ENCODE measurements at places on chromosomes 2 and 18.

DNA sequence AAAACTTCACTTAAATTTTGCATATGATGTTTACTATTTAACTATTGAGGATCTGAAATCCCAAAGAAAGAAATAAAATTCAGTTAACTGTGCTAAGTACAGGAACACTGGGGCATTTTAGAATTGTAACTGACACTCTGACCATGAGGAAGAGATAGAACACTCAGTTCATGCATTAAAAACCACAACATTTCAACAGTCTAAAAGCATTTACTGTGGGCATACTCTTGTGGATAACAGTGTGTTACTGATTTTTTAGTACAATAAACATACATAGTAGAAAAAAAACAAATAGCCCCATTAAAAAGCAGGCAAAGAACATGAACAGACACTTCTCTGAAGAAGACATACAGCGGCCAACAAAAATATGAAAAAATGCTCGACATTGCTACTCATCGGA lies 1122.7 kb upstream of the PIK3C3 start:
- no peak for DNase-seq

DNA sequence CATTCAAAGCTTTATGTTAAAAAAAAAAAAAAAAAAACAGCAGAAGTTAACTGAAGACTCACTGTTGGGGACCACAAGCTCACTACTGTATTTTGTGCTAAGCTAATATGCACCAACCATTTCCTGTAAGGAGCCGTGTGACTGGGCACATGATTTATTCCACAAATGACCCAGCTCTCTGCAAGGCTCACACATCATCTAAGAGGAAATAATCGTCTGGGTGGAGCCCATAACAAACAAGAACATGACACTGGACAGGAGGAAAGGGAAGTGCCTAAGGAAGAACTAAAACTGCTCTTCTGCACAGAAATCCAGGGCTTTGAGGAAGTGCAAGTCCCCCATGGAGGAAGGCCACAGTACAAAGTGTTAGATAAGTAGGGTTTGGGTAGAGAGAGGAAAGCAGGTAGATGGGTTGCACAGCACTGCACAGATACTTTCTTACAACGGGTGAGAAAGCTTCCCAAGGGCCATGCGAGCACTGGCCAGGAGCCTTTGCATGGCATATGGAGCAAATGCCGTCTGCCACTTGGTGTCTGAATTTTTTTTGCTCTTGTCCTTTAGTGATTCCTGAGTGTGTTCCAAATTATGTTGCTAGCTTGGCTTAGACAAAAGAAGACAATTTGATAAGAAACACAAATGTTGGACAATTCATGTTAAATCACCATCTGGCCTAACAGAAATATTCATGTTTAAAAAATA lies 24.4 kb downstream of the NFE2L2 start:
- no peak for DNase-seq

DNA sequence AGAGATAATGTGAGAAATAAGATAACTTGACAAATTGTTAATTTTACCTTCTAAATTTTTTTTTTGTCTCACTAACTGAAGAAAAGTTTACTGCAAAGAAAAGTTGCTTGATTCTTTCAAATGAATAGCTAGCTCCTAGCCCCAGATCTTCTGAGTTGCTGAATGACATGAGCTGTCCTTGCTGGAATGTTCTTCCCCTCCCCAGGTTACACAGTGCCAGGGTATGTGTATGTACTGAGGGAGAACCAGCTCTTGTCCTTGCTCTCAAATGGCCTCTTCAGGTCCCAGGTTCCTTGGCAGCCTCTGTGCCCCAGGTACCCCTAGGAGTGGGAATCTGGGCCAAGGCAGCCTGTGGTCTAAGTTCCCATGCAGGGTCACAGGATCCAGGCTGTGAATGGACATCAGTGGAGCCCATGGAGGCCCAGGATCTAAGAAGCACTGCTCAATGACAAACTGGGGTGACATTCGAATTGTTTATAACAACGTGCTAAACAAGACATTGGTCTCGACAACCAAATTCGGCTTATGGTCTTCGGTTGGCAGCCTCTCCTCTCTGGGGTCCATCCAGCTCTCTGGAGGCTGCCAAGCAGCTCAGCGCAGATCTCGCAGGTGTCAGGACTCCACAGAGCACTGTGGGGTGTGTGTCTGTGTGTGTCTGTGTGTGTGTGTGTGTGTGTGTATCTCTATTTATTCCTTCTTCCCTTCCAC lies 17.1 kb upstream of the INO80C start:
- DNase-seq, result no peak

DNA sequence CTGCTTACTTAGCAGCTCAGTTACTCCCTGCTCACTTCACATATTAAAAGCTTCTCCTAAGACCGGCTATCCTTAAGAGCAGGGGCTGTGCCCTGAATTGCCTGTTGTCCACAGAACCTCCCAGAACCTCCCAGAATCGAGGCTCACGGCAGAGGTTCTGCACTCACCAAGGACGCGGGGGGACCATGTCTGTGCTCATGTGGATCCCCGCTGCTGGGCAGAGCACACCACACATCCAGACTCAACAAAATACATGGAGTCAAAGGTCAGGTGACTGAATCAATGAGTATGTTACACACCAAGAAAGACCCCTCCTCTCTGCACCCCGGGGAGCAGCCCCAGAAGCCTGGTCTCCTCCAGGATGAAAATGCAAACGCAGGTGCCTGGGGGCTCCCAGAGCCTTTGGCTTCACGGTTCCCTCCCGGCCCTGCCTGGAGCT lies 149.0 kb downstream of the MBP start:
- DNase-seq, result no peak
